ENCODE measurements at places on chromosomes 1 and 21.

DNA sequence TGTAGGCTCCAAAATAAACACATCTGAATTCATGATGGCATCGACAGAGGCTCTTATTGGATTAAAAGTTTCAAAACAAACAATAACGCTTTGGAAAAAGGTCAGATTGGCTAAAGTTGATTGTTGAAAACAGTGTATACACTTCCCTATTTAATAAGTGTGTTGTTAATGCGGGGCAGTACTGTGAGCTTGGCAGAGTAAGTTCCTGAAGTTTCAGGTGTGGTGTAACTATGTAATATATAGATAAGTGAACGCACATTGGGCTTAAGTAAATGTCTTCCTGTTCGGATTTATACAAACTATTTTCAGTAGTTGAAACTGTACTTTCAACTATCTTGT lies 810 bp downstream of the ZBTB37 start:
- DNase-seq: no peak

DNA sequence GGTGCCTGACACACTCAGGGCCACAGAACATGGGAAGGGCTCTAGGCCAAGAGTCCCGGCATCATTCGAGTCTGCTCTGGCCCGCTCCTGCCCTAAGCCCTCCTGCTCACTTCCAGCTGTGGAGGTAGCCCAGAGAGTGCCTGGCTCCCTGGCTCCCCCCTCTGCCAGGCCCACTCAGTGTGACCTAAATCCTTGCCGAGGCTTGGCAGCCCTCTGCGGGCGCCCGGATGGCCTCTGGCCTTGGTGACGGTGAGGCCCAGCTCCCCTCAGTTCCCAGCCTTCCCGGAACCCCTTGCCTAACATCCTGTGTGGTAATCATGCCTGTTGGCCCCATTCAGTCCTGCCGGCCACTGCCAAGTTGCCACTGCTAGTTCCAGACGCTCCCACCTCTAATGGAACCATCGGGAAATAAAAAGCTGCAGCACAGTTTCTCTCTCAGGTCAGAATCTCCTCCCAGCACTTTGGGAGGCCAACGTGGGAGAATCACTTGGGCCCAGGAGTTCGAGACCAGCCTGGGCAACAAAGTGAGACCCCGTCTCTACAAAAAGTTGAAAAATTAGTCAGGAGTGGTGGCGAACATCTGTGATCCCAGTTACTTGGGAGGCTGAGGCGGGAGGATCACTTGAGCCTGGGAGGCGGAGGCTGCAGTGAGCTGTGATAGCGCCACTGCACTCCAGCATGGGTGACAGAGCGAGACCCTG lies 1.2 kb upstream of the H6PD start:
- no peak for DNase-seq

- no peak for DNase-seq
Measured at GRCh38 chr21:21730512-21730911, 732.3 kb downstream of the NCAM2 start.

DNA sequence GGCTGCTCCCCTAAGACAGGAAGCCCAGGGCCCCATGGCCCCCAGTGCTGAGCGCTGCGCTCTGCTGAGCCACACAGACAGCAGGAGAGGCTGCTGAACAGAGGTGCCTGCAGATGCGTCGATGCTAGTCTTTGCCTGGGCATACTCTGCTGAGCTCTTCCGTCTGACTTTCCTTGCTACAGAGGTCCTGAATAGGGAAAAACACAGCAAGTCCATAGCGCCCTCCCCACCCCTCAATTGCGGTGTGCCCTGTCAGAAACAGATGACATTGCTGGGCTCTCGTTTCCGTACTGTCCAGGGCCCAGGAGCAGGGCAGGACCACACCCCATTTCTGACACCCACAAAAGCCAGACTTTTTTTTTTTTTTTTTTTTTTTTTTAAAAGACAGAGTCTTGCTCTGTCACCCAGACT lies 252.5 kb downstream of the SDCCAG8 start:
- DNase-seq: no peak

DNA sequence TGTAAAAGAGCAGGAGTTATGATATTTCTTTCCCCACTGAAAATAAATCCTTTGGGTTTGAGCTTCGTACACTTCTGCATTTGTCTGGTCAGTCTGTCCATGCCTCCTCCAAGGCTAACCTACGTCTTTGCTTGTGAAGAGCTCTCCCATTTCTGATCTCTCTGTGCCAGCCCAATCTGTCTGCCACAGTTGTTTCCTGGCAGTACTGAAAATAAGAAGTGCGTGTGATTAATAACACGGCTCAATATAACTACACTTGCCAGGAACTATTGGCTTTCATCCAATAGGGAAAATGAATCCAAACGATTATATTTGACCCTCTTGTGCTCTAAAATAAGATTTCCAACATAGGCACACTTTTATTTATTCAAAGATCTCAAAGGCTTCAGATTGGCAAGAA lies 19.2 kb upstream of the COL24A1 start:
- DNase-seq: no peak

GRCh38 chr1:14511166-14511680 lies 87.3 kb upstream of the KAZN start:
- DNase-seq: no peak

GRCh38 chr21:32020564-32020963 lies 147.7 kb downstream of the HUNK start:
- DNase-seq: no peak

DNA sequence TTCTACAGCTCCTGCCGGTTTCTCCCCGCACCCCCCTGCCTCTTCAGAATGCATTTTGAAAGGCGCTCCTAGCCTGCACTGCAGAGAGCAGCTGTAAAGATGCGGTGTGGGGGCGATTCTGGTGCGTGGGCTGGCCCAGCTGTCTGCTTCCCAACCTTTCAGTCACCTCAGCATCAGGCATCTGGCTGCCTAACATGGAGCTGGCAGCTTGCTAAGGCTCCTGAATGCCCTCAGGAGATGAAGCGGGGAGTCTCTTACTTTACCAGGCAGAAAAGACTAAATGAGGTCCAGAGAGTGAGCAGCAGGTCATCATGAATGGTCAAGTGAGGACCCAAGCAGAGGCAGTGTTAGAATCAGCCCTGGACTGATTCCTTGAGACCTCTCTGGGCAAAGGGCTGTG lies 8.7 kb downstream of the IER5 start:
- no peak for DNase-seq

DNA sequence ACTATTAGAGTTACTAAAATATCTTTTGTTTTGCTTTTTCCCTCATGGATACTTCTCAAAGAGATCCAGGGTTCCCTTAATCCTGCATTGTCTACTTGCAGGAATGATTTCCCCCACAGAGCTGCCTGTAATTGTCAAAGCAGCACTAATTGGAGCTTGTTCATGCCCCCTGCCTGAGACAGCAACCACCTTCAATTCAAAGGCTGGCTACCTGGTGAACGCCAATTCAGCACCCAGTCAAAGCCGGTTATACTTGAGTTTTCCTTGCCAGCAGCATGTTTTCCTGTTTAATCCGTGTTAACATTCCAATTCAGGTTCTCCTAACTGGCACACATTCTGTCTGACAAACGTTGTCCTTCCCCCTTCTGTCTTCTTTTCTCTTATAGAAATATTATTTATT lies 382.9 kb downstream of the NTNG1 start:
- no peak for DNase-seq

DNA sequence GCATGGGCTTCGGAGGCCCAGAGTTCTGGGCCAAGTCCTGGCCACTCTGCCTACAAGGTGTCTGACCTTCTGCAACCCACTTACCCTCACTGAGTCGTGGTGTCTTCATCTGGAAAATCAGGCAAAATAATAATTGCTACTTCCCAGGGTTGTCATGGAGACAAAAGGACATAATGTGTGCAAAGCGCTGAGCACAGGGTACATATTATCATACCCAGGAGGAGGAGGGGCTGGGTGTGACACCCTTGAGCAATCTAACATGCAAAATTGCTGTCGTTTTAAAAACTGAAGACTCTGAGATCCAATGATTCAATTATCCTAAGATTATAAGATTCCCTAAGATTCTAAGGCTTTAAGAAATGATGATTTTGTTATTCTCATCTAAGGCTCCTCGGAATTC lies 459.5 kb downstream of the PTPRU start:
- DNase-seq: no peak

- no peak for DNase-seq
Measured at GRCh38 chr1:172108161-172108893, 267.0 kb downstream of the DNM3 start.

DNA sequence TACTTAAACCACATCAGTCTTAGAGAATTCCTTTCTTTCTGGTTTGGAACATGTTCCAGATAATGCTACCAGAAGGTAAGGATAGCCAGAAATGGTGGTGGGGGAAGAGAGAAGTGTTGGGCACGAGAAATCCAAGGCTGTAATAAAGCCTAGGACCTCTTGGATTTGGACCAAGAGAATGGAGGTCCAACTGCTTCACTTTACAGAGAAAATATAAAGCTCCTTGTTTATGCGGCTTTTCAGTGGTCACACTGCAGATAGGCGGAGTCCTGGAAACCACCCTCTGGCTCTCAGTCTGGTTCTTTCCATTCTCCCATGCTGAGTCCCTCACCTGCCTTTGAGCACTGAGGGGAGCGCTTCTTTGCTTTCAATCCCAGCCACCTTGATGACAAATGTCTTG lies 87.8 kb downstream of the ADCY10 start:
- DNase-seq: no peak

GRCh38 chr1:227912866-227913265 lies 34.9 kb downstream of the WNT9A start:
- no peak for DNase-seq

GRCh38 chr1:119219711-119220110 lies 79.3 kb upstream of the WARS2 start:
- no peak for DNase-seq

GRCh38 chr1:22849770-22850169 lies 122.9 kb downstream of the LACTBL1 start:
- DNase-seq: no peak

DNA sequence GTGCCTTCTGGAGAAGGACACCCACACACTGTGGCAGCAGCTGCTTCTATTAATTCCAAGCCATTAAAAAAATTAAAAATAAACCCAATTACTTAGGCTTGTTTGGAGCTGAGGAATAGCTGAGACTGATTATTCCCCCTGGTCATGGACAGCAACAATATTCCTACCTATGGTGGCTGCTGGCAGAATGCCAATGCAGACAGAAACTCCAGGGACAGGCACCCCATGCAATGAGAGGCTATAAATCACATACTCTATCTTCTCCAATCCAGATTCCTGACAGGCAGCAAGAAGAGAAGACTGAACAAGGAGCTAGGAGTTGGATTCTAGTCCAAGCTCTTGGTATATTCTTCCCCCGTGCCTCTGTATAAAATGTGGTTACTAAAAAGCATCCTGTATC lies 275.4 kb upstream of the BEND5 start:
- DNase-seq: no peak

GRCh38 chr1:62373221-62373620 lies 54.0 kb upstream of the KANK4 start:
- no peak for DNase-seq

Measured in T-helper 17 cell (primary cell).